ENCODE measurements at places on chromosomes 2 and 18.

- peak; percentile 18 for DNase-seq
These were observed 11.1 kb upstream of the DCTN1 start for GRCh38 chr2:74391209-74391579.

GRCh38 chr2:241935314-241935713 is 65.8 kb downstream of the RTP5 start:
- no peak for DNase-seq

DNA sequence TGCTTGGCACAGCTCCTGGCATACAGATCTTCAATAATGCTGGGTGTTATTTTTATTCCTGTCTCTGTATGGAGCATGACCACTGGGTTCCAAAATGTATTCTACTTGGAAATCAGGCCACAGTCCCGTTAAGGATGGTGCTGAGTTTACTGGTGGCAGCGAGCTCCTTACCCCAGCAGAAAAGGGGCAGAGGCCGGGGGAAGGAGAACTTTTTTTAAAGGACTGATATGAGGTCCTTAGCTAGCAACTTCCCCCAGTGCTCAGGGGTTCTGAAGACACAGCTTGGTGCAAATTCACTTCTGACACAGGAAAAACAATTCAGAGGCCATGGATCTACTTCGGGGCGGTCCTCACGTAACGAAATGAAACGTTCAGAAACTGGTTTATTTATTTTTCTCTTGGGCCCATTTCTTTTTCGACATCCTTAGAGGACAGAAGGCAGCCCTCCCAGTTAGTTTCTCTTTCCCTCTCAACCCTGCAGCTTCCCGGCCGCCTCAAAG is 872 bp downstream of the RDH14 start:
- DNase-seq = no peak

DNA sequence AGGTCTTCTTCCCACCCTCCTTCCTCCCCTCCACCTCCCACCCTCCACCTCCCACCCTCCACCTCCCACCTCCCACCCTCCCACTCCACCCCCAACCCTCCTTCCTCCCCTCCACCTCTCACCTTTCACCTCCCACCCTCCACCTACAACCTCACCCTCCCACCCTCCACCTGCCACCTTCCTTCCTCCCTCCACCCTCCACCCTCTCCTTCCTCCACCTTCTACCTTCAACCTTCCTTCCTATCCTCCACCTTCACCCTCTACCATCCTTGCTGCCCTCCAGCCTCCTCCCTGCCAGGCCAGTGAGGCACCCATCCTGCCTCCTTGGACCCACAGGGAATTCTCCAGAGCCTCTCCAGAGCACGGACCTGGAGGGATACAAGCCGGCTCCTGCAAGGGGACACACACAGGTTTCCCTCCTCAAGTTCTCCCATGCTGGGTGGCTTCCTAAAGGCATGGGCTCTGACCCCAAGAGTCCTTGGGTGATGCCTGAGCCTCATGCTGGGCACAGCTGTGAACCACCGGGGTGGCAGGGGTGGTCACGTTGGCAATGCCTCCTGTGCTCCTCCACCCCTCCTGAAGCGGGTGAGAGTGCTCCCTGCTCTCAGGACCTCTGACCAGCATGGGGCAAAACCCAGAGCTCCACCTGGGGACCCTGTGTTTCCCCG is 293.0 kb downstream of the NDUFA10 start:
- no peak for DNase-seq

- no peak for DNase-seq
These were observed 36.0 kb upstream of the BIN1 start for GRCh38 chr2:127142663-127143630.

DNA sequence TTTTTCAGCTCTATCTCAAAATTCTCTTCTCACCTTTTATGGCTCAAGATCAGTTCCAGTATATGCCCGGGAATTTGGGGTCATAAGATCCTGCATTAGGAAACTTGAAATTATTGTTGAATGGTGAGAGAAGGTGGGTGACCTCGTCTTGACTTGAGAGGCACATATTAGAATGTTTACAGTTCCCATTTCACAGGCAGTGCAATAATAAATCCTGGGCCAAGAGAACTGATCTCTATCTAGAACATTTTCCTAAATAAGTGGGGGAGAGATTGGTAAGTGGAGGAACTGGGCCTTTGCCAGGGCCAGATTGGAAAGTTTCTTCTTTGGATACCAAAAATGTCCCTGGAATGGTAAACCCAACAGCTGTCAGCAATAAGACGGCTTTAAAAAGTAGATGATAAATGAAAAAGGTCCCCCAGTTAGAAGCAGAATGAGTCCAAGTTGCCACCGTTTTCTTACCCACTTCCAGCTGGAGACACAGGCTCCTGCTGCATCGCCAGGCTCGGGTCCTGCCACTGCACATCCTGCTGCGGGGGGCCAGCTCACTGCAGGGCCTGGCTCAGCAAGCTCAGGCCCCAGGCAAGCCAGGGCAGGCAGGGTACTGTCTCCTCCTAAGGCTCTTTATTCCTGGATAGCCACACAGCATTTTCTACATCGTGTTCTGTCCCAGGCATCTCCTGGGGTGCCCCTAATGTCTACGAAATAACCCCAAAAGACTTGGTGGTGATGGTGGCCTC is 126.4 kb upstream of the EPAS1 start:
- no peak for DNase-seq

DNA sequence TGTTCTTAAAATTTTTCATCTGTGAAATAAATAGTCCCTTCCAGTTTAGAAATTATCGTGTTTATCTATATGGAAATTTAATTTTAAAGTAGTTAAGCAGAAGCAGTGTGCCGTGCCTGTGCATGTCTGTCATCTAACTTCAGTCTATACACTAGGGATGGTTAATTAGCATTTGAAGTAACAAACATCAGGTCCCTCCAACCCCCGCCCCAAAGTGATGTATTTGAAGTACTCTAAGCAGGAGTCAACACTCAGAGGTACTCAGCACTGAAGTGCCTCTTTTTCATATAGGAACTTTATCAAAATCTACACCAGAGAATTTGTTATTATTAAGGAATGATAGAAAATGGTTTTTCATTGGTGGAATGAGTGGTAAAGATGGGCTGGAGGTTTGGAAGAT is 33.0 kb downstream of the LANCL1 start:
- DNase-seq = no peak

DNA sequence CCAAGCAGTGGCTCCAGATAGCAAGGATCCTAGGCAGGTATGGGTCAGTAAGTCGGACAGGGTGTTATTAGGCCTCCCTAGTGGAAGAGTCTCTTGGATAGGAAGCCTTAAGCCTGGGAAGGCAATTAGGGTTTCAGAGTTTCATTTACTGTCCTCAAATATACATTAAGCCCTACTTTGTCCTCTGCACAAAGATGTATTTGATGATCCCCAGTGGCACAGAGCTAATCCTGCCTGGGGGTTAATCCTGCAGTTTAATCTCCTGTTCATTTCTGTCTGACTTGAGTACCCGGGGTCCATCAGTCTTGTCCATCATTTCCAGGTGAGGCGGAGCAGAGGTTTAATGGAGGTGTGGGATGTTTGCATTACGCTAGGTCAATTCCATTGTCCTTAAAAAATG is 62.0 kb downstream of the MTCL1 start:
- DNase-seq = no peak

DNA sequence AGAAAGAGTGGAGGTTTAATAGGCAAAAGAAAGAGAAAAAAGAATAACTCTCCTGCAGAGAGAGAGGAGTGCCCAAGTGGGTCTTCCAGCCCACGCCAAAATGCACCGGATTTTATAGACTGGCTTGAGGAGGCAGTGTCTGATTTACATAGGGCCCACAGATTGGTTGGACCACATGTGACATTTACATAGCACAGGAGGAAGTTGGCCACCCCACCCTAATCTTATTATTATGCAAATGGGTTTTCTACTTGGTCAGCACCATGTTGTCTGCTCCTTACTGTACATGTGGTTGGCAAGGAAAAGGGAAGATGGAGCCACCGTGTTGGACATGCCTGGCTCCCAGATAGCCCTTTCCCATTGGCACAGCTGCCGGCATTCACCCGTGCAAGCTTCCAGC is 56.8 kb downstream of the SP110 start:
- DNase-seq = peak; percentile 6

- no peak for DNase-seq
These were observed 39.9 kb downstream of the MYO3B start for GRCh38 chr2:170217778-170218251.

DNA sequence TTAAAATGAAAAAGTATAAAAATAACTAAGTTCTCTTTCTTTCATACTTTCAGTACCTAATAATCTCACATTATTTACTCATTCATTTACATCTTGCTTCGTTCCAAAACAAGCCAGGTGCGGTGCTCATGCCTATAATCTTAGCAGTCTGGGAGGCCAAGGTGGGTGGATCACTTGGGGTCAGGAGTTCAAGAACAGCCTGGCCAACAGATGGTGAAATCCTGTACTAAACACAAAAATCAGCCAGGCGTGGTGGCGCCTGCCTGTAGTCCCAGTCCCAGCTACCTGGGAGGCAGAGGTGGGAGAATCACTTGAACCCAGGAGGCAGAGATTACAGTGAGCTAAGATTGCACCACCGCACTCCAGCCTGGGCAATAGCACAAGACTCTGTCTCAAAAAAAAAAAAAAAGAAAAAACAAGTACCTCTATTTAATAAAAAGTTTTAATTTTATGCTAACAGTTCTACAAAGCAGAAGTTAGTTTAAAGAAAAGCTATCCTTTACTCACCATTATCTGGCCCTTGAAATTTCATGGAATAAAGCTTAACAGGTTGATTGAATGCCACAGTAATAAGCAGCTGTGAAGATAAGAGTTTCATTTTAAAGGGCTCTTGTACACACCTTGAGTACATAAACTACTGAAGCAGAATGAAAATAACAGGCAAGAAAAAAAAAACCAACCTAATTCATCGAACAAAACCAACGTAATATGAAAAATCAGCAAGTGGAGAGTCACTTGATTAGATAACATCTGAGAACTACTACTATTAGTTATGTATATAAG is 22.5 kb downstream of the TXNL1 start:
- DNase-seq = no peak

GRCh38 chr2:222959358-222959757 is 92.6 kb upstream of the KCNE4 start:
- no peak for DNase-seq

Data from HL-60 (cell line).